ENCODE measurements at places on chromosomes 1 and 21.

DNA sequence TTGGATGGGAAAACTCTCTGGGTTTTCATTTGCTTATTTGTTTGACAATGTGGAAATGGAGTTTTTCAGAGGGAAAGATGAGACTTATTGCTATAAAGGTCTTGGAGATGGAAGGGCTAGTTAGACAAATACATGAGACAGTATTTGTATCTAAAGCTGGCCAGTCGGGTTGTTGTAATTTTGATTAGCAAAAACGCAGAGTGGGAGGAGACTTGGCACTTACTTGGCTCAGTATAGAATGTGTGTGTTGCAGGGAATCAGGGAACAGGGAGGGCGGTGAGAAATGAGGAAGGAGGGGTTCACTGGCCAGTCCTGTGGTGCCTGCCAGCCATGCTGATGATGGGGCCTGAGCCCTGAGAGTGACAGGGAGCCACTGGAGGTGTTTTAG lies 6.0 kb upstream of the FOXE3 start:
- DNase-seq = no peak

- DNase-seq = no peak
Measured at GRCh38 chr1:237975903-237976302, 85.2 kb upstream of the ZP4 start.

DNA sequence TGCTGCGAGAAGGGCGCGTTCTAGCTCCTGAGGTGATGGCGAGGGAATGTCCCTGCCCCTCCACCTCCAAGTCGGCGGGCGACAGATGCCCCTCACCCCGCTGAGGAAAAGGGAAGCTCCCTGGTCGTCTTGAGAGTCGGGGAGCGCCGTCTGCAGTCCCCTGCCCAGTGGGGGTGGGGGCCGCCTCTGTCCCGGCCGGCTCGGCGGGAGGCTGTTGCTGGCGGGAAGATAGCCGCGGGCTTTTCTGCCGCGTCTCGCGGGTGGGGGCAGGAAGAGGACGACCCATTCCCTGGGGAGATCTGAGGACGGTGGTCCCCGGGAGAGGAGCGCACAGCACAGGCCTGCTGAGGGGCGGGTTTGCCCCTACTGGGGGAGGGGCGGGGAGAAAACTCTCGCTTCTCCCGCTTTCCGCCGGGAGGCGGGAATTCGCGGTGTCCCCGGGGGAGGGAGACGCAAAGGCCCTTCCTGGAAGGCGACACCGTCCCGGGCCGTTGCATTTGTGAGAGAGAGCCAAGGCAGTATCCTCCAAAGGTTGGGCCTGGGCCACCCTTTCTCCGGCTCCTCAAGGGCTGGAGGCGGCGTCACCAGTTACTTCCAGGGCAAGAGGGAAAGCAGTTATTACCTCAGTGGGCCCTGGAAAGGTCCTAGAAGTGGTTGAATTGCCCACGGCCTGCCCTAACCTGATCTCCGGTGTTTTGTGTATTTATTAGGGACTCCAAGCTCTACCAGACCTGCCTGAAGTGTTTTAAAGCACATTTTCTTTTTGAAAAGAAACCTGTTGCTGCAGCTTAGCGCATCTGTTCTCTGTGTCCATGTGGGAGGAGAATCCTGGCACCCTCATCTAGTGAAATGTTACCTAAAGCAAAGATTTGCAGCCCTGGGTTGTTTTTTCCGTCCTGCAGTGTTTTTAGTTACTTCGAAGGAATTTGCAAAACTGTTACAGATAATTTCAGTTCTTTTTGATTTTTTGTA lies 648 bp downstream of the S100PBP start:
- peak; percentile 11 for DNase-seq

DNA sequence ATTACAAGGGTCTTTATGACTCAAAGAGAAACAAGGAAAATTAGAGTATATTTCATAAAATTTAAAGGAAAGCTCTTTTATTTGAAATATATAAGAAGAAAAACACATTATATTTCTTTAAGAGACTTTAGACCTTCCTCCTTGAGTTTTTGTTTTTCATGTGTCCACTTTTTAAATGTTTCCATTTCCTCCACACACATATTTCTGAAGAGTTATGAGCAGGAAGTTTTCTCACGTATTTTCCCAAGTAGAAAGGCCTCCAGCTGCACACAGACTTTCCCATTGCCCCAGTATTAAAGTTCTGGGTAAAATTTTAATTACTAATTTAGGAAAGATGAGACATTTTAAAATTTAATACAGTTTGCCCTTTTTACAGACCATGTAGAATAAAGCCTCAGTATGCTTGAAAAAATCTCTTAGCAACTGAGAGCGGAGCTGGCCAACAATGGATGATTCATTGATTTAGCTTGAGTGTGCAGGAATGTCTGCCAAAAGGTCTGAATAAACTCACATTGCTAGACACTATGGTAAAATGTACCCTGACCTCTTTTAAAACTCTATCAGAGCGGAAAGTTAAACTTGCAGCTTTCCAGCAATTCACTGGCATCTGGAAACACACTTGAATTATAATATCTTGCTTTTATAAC lies 57.9 kb downstream of the DDAH1 start:
- DNase-seq = no peak

GRCh38 chr1:211715971-211716370 lies 40.5 kb upstream of the NEK2 start:
- no peak for DNase-seq

GRCh38 chr1:41662765-41663437 lies 178.4 kb upstream of the EDN2 start:
- DNase-seq = no peak

DNA sequence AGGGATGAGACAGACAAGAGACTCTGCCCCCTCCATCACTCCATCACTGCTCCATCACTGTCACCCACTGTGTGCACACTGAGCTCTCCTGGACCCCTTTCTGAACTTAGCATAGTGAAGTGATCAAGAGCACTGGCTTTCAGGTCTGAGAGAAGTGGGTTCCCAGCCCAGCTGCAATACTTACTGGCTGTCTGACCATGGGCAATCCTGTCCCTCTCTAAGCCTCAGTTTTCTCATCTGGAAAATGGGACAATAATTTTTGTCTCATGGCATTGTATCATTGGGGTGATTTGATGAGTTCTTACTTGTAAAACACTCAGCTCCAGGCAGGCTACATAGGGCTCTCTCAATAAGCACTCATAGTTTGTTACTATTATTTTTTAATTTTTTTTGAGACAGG lies 7.5 kb upstream of the RPS6KA1 start:
- no peak for DNase-seq

DNA sequence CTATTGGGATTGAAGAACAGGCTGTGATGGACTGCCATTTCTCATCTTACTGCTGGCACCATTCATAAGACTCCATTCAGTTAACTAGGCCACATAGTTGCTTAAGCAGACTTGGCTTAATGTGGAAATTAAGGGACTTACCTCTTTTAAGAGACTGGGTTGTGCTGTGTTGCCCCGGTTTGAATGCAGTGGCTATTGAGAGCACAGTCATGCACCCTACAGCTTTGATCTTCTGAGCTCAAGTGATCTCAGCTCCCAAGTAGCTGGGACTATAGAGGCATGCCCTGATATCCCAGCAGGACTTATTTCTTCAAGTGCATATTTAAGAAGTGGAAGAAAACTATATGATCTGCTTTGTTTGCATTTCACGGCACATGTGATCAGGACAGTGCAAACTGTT lies 181.1 kb downstream of the RASAL2 start:
- DNase-seq = no peak

- no peak for DNase-seq
Measured at GRCh38 chr1:77927414-77927813, 39.0 kb downstream of the NEXN start.

GRCh38 chr1:209870151-209870831 lies 42.5 kb downstream of the UTP25 start:
- no peak for DNase-seq

DNA sequence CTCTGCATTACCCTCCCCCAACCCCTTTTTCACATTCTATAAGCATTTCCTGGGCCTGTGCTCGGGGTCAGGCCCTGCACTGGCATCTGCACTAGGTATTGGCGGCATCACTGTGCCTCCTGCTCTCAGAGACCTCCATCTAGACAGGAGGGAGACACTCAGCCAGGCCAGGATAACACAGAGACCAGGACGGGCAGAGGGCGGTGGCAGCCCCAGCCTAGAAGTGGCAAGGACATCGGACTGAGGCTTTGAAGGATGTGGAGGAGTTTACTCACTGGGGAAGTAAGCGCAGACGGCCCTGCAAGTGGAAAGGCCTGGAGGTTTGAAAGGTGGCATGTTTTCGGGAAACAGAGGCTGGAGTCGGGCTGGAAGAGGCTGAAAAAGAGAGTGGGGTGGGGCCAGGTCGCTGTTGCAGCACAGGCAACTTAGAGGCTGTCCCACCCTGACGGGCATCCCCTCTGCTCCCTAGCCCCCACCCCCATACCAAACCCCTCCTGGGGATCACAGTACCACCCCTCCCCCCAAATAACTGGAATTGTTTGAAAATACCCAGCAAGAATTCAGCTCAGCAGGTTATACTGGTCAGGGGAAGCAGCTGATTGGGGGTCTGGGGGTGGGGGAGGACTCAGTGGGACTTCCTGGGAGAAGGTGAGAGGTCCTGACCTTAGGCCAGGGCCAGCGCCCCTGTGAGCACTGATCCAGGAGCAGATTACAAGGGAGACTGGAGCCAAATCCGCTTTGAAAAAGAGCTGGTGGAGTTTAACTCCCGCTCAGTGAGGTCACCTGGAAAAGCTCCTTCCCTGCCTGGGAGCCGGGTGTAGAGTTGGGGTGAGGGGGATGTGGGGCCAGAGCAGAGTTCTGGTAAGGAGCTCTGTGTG lies 121.8 kb upstream of the WNT4 start:
- DNase-seq = no peak

DNA sequence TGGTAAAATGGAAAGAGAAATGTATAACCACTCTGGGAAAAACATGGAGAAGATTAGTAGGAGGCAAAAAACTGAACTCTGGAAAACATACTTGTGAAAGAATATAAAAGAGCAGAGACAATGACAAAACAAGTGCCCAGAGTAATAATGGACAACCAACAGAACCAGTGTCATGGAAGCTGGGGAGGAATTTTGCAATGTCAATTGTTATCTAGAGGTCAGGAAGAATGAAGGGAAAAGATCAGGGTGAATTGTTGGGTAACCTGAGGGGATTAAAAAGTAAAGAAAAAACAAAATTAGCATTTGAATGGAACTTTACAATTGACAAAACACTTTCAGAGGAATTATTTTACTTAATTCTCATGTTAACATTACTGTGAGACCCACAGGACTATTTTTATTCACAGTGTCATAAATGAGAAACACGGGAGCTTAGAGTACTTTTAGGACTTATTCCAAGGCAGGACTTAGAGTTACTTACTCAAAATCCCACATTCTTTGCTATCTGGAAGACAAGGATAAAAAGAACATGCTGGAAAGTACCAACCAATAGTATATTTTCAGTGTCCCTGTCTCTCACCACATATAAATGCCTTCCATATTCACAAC lies 19.5 kb downstream of the JAM2 start:
- DNase-seq = no peak

GRCh38 chr1:6351480-6352137 lies 42.0 kb downstream of the ACOT7 start:
- no peak for DNase-seq

- no peak for DNase-seq
Measured at GRCh38 chr1:226967665-226968064, 27.6 kb downstream of the COQ8A start.

DNA sequence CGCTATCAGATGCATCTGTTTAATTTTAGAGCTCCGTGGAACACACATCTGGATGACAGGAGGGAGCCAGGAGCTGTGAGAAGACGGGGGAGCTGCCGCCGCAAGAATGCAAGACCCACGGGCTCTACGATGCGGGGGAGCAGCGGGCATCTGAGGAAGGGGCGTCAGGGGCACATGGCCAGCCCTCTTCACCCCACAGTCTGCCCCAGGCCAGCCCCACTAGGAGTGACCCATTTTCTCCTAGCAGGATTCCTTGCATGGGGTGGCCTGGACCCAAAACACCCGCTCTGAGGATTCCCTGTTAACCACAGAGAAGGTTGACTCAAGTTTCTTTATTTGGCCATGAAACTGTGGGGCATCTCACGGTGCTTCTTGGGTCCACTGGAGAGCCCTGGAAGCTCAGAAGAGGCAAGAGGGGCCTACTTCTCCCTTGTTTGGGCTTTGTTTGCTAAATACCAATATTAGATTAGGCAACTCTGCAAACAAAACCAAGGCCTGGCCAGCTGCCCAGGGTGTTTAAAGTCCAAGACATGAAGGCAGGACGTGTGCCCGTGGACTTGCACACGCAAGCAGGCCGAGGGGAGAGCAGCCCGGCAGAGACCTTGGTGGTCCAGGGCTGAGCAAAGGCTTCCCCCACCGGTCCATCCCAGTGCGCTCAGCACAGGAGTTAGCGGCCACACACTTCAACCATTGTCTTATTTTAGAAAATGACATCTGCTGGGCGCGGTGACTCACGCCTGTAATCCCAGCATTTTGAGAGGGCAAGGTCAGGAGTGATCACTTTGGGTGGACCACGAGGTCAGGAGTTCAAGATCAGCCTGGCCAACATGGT lies 89.8 kb downstream of the DHRS3 start:
- no peak for DNase-seq

GRCh38 chr21:38741092-38741949 lies 64.4 kb upstream of the ETS2 start:
- DNase-seq = no peak

DNA sequence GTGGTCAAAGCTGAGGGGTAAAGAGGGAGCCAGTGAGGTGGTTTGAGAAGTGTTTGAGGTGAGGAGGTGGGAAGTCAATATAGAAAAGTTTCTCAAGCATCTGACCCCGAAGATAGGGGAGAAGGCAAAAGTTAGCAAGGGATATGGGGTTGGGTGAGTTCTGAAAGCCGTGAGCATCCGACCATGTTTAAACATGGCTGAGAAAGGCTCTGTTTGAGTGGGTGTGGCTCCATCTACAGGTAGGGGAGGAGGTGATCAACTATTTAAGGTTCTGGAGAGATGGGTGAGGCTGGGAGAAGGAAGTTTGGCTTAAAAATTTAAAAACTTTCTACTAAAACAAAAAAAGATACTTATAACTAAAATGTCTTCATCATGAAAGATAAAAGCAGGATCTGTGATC lies 273.8 kb downstream of the KCNJ6 start:
- DNase-seq = no peak
